ENCODE measurements at places on chromosomes 4 and X.

GRCh38 chr4:153111426-153112040 lies 92.7 kb upstream of the TRIM2 start:
- DNase-seq: no peak

- DNase-seq: no peak
Observed at GRCh38 chr4:45121426-45121975, 395.1 kb upstream of the GNPDA2 start.

GRCh38 chr4:85783483-85783882 lies 308.5 kb downstream of the ARHGAP24 start:
- DNase-seq: peak; percentile 38

GRCh38 chr4:97142893-97143292 lies 1000.4 kb downstream of the STPG2 start:
- no peak for DNase-seq

GRCh38 chr4:123116412-123116811 lies 194.0 kb upstream of the NUDT6 start:
- DNase-seq: no peak

DNA sequence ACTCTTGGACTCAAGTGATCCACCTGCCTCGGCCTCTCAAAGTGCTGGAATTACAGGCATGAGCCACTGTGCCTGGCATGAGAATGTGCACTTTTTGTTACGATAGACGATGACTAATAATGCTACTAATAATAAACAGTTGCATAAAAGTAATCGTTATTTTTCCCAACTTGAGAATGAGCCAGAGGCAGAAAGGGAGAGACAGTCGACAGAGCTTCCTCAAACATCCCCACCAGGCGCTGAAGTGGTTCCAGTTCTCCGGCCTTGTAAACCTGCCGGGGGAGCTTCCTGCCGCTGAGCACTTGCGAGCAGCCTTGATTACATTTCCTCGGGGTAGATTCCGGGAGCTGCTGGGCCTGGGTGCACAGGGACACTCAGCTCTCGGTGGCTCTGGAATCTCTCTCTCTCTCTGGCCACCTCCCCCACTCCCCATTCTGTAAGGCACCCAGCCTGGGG lies 8.9 kb upstream of the HTRA3 start:
- no peak for DNase-seq

DNA sequence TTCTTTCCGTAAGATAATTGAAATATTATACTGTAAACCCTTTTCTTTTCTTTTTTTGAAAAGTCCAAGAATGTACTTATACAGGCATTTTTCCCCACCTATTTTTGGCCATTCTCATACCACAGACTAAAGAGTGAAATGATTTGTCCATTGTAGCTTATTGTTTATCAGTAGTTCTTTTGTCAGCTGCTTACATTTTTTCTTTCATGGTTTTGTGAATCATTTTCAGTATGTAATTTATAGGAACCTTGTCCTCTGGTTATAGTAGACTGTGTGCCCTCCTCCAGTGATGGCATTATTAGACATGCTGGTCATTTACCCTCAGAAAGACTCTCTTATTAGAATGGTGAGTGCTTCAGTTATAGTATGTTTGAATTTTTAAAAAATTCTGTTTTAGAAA lies 56.7 kb downstream of the CCKAR start:
- no peak for DNase-seq

GRCh38 chr4:83728191-83728590 lies 192.3 kb downstream of the GPAT3 start:
- DNase-seq: no peak
